ENCODE measurements at places on chromosomes 4 and X.

- DNase-seq, result no peak
These were observed 48.6 kb upstream of the EMCN start for GRCh38 chr4:100566396-100566795.

GRCh38 chrX:153763989-153764755, at the start of gene PLXNB3:
PLXNB3 (plus strand) TSS chrX:153764249; CDS start chrX:153765536, 1,287 bp downstream.
- DNase-seq, result peak; percentile 75

DNA sequence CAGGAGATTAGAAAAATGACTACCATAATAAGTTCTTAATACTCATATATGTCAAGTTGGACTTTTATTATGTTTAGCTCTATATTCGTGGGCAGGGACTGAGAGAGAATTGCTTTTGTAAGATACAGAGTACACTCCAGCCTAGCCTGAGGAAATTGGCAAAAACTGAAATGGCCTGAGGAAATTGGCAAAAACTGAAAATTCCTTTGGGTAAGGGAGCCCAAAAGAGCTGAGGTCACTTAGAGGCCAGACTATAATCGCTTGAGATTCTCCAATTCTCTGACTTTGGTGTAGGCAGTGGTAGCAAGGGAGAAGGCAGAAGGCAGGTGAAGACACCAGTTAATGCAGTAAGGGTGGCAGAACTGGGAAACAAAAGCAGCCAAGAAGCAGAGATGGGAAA, 124.5 kb upstream of the HCCS start:
- DNase-seq, result no peak

DNA sequence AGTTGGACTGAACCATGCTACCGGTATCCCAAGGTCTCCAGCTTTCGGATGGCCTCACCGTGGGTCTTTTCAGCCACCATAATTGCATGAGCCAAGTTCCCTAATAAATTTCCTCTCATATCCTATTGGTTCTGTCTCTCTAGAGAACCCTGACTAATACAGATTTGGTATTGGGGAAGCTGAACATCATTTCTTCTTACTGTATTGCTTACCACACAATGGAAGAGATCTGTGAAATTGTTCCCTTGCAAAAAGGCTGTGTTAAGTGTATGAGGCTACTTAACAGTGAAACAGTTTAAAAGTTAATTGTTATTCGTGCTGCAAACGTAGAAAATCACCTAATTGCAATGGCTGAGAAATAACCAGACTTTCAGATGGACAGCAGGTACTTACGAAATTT, 34.0 kb downstream of the PLAC8 start:
- DNase-seq, result no peak

DNA sequence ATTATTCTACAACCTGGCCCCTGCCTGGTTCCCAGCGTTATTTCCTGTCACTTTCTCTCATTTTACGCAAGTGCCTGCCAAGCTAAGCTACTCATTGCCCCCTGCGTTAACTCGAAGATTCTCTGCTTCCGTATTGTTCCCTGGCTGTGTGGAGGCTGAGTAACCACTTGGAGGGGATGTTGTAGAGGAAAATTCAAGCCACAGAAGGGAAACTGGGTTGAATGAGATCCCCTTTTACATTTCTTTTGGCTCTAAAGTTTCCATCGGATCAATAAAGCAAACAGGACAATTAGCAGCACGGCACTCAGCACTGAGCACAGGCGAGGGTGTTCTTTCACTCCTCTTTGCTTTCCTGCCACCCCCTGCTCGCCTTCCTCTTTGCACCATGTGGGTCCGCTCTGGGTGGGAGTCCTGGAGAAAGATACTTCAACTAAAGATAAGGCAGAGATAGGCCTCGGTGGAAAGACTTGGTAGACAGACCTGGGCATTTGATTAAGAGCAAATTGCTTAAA, 4.2 kb upstream of the TMSB4X start:
- no peak for DNase-seq

GRCh38 chr4:37935026-37935425, 25.2 kb upstream of the PTTG2 start:
- DNase-seq, result no peak

GRCh38 chrX:15946783-15947580, 92.4 kb upstream of the AP1S2 start:
- DNase-seq, result no peak

- DNase-seq, result no peak
These were observed 492.3 kb upstream of the FAM241A start for GRCh38 chr4:111652986-111653385.

DNA sequence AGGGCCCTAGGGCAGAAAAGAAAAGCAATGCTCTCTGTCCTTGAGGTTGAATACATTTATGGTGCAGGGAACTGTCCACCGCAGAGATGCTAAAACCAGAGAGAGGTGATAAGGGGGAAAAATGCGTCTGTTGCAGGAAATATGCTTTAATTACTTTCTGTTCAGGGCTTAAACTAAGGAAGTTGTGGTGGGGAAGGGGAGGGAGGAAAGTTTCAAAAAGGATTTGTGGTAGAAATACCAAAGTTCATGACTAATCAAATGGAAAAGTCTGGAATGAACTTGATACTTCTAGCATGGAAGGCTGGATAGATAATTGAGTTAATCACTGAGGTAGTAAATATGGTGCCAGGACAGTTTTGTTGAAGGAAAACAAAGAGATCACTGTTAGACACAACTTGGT, 99.0 kb downstream of the ASB9 start:
- no peak for DNase-seq

GRCh38 chrX:13380211-13380610, 60.4 kb upstream of the ATXN3L start:
- no peak for DNase-seq

DNA sequence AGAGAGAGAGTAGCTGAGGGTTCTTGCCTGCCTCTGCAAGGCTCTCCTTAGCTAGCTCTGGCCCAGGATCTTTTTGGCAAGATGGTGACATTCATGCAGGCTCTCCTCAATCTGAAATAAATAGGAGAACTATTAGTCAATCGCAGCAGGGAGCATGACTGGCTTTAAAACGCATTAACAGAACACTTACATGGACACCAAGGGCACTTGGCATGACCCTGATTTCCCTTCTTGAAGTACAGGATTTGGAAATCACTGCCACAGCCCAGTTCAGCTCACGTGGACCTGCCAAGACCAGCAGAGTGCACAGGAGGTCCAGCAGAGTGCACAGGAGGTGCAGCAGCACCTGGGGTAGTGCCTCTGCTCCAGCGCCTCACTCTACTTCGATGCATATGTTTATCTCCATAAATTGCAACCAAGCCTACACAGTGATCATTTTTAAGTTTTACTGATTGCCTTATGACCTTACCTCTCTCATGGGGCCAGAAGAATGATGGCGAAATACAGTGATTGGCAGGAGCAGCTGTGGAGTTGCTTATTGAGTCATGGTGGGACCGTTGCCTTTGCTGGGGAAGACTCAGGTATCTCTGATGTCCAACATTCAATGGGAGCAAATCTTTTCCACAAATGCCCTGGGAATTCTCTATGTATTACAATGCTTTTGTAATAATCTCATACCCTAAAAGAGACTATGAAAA, 122.4 kb downstream of the SYNPO2 start:
- no peak for DNase-seq

- DNase-seq, result no peak
These were observed 305.9 kb upstream of the HAND2 start for GRCh38 chr4:173835903-173836302.

DNA sequence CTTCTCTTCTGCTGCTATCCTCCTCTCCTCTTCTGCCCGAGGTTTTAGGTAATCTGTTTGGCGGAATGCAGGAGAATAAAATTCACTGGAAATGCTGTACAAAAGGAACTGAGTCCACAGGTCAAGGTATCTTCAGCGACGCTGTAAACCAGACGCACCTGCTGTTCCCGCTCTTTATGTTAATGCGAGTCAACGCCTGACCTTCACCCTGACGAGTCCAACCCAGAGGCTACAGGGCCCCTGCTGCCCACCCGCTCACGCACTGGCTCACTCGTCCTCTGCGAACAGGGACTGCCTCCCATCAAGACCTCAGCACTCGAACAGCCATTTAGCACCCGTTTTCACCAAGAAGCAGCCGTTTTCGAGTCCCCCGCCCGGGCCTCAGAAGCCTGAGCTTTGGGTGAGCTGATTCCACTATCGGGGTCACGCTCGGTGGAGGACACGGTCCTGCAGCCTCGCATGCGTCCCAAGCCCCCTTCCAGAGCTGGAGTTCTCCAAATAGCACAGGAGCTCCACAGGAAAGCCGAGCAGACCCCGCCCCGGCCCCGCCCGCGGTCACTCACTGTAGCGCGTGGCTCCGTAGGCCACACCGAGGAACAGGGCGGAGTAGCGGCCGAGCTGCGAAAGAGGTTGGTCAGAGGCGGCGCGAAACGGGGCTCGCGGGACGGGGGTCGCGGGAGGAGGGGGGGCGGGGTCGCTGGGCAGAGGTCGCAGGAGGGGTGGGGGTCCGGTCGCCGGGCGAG, 556 bp downstream of the ATP5ME start:
- DNase-seq, result no peak

DNA sequence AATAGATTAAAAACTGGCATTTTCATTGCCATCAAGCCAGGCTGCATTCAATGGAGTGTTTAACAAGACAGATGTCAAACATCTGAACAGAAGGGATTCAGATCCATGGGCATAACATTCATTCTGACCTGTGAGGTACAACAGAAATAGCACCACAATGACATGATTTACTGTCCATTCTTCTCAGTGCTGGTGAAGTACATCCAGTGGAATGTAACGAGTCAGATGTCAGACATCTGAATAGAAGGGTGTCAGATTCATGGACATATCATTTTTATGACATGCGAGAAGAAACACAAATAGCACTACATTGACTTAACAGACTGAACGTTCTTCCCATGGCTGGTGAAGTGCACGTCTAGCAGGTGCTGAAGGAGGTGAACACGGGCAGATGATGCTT, 186.4 kb downstream of the PPP4R3C start:
- no peak for DNase-seq
